ENCODE measurements at places on chromosomes 6 and 20. TPM values are rescaled to one million over a fixed set of nuclear protein-coding genes. Genes with fewer than 3 reads are reported as not detected.

DNA sequence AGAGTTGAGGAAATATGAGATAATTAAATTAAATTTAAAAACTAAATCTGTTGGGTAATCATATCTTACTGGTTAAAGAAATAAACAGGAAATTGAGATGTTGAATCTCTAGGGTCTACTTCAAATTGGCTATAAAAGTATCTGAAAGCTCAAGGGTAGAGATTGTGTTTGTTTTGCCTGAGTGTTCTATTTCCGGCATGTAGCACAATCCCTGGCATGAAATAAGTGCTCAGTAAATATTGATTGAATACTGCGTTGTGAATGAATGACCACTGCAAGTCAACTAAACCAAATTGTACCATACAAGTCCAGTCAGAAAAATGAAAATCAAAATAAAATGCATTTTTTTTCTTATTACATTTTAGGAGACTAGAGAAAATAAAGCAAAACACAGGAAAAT is 709.8 kb downstream of the EPM2A start:
- H3K4me1 ChIP-seq, result peaks cover 23% of the 10 kb centered on the region
- no peak overlapping the region for H3K27ac ChIP-seq
- no peak overlapping the region for H3K4me3 ChIP-seq
- H3K27me3 ChIP-seq, result no peaks in the 10 kb centered on the region
- no peaks in the 10 kb centered on the region for H3K36me3 ChIP-seq
- no peak for DNase-seq

- H3K36me3 ChIP-seq, result no peaks in the 10 kb centered on the region
- H3K4me3 ChIP-seq, result no peak overlapping the region
- H3K27me3 ChIP-seq, result no peaks in the 10 kb centered on the region
- no peak for DNase-seq
- peaks cover 8% of the 10 kb centered on the region for H3K4me1 ChIP-seq
Observed at GRCh38 chr6:148831064-148831463, 84.2 kb downstream of the UST start.

- peaks cover 9% of the 10 kb centered on the region for H3K27me3 ChIP-seq
- no peak overlapping the region for H3K4me3 ChIP-seq
- H3K4me1 ChIP-seq, result peaks cover 25% of the 10 kb centered on the region
- H3K36me3 ChIP-seq, result no peaks in the 10 kb centered on the region
Observed at GRCh38 chr6:136987526-136987925, 57.2 kb downstream of the IL20RA start.

GRCh38 chr6:141259091-141259490 is 873.6 kb upstream of the GJE1 start:
- no peak overlapping the region for H3K4me3 ChIP-seq
- no peaks in the 10 kb centered on the region for H3K4me1 ChIP-seq
- DNase-seq, result no peak
- no peaks in the 10 kb centered on the region for H3K27me3 ChIP-seq
- no peak overlapping the region for H3K27ac ChIP-seq

GRCh38 chr6:112037783-112038216 is 16.1 kb upstream of the CCN6 start:
- H3K36me3 ChIP-seq, result no peaks in the 10 kb centered on the region
- DNase-seq, result no peak
- peaks cover 2% of the 10 kb centered on the region for H3K27me3 ChIP-seq
- peaks cover 4% of the 10 kb centered on the region for H3K4me1 ChIP-seq

- peaks cover 13% of the 10 kb centered on the region for H3K4me1 ChIP-seq
- H3K27me3 ChIP-seq, result no peaks in the 10 kb centered on the region
- H3K4me3 ChIP-seq, result no peak overlapping the region
- H3K36me3 ChIP-seq, result no peaks in the 10 kb centered on the region
Observed at GRCh38 chr6:119156757-119157505, 78.5 kb upstream of the FAM184A start.

DNA sequence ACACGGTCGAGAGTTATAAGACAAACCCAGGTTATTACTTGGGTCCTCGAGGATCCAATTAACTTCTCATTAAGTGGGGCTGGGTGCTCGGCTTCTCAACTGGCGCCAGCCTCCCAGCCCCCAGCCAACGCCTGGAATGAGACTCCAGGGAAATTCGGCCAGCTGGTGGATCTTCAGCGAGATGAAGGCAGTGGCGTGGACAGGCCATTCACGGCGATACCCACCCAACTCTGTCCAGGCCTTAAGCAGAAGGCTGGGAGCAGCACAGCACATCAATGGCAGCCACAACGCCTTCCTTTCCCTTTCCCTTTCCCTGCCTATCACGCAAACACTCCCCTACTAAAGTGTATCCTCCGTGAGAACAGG is 868 bp downstream of the METTL24 start:
- H3K36me3 ChIP-seq, result peaks cover 10% of the 10 kb centered on the region
- H3K27me3 ChIP-seq, result no peaks in the 10 kb centered on the region

DNA sequence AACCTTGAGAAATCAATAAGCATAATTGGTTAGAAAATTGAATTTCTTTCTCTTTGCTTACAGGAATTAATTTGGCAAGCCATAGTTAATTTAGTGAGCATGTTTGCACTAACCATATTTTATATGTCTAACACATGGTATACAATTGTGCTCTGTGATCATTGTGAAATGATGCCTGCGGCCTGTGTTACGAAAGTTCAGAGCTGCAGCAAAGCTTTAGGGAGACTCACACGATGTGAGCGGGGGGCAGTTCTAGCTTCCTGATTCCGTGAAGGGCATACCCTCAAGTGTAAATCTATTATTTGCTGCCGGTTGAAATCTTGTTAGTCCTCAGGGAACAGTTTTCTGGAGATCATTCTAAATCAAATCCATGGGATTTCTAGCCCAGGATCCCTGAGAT is 25.5 kb upstream of the ADTRP start:
- H3K4me3 ChIP-seq, result no peak overlapping the region
- DNase-seq, result no peak
- H3K27ac ChIP-seq, result peak overlapping the region; percentile 30
- peaks cover 10% of the 10 kb centered on the region for H3K4me1 ChIP-seq
- H3K27me3 ChIP-seq, result no peaks in the 10 kb centered on the region

DNA sequence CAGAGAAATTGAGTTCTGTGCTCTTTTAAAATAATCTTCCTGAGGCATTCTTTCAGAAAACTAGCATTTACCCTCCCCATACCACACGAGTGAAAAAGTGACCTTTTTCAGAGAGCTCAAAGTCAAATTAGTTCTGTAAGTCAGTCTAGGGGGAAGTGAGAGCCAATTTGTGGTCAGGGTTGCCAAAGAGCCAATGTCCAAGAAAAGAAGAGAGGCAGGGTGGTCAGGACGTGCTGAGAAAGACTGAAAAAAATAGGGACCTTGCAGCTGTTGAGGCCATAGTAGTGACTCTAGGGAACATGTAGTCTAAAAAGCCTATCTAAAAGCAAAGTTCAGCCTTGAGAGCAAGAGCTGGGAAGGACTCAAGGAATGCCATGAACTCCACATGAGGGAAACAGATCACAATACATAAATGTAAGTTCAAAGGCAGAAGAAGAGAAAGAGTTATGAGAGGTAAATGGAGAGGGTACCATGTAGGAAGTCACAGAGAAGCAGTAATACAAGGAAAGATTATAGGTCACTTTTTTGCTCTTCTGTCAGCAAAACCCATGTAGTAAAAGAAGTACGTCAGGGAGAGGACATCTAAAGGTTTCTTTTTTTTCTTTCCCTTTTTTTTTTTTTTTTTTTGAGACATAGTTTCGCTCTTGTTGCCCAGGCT is 565.1 kb upstream of the FLRT3 start:
- no peak for DNase-seq
- H3K27me3 ChIP-seq, result no peaks in the 10 kb centered on the region
- no peak overlapping the region for H3K4me3 ChIP-seq

The RIPPLY2 gene
- not detected for total RNA-seq

DNA sequence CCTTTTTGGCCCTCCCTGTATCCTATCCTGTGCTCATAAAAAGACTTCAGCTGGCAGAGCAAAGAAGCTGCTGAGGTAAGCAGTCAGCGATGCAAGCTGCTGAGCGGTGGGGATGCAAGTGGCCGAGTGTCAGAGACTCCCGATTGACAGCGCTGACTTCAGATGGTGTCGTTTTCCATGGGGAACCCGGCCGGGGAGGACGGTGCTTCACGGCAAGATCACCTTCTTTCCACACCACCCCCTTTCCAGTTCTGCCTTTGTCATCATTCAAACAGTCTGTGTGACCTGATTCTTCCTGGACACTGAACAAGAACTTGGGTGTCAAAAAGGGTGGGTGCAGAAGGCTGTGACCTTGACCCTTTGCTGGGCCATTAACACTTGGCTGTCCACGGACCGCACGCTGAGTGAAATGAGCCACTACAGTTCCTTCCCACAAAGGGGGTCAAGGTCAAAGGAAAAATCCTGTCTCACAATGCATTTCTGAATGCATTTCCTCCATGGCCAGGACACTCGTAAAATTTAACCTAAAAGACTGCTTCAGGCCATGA is 52.9 kb upstream of the UNC93A start:
- peaks cover 3% of the 10 kb centered on the region for H3K27me3 ChIP-seq
- no peak overlapping the region for H3K4me3 ChIP-seq
- no peak for DNase-seq
- H3K4me1 ChIP-seq, result peaks cover 40% of the 10 kb centered on the region

DNA sequence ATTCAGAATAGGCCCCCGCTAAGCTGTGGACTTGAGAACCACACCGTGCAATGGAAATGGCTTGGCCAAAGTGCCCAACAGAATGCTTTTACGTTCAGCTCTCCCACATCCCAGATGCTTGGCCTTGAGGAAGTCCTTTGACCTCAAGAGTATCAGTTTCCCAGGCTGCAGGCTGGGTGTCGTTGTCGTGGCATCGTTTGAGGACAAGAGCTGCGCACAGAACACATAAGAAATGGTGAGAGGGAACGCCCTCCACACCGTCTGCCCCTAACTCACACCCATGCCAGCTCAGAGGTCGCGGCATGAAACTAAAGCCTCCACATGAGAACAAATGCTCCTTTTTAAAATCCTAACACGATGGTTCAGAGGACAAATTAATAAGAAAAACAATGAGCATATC is 37.0 kb downstream of the NFATC2 start:
- H3K27ac ChIP-seq, result no peak overlapping the region
- H3K4me1 ChIP-seq, result peaks cover 46% of the 10 kb centered on the region
- H3K36me3 ChIP-seq, result peaks cover 2% of the 10 kb centered on the region

GRCh38 chr20:4978050-4978918 is 23.0 kb downstream of the SLC23A2 start:
- H3K27ac ChIP-seq, result no peak overlapping the region
- peaks cover 22% of the 10 kb centered on the region for H3K4me1 ChIP-seq
- H3K4me3 ChIP-seq, result no peak overlapping the region
- no peak for DNase-seq

DNA sequence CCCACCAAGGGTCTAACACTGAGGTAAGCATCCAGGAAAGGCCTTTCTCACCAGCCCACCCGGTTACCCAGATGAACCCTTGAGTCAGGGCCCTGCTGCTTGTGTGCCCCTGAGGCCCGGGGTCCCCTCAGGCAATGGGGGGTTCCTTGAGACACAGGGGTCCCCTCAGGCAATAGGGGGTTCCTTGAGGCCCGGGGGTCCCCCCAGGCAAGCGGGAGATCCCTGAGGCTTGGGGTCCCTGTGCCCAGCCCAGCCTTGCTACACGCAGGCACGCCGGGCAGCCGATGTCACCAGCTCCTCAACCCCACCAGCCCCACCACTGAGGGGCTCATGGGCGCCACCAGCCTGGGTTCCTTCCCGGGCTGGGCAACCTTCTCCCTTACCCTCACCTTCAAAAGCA is 247.2 kb downstream of the TTLL2 start:
- peak; percentile 36 for DNase-seq
- H3K36me3 ChIP-seq, result peaks cover 7% of the 10 kb centered on the region
- no peak overlapping the region for H3K4me3 ChIP-seq
- peaks cover 56% of the 10 kb centered on the region for H3K4me1 ChIP-seq
- peak overlapping the region; percentile 98 for H3K27ac ChIP-seq

GRCh38 chr6:112298021-112298745 is 43.8 kb upstream of the LAMA4 start:
- H3K36me3 ChIP-seq, result no peaks in the 10 kb centered on the region
- H3K27ac ChIP-seq, result peak overlapping the region; percentile 15
- DNase-seq, result no peak
- no peaks in the 10 kb centered on the region for H3K27me3 ChIP-seq

DNA sequence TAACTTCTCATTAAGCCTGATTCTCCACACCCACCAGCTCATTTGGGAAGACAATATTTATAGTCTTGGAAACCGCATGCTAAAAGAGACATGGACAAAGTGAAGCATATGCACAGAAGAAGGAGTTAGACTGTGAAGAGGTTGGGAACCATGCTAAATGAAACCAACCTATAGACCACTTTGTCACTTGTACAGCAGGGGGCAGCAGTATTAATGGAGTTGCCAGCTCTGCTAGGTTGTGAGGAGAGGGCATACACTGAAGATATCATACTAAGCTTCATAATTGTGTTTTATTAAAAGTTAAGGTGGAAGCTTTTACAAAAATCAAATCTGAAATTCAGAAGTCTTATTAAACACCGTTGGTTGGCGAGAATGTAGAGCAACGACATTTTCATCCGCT is 38.3 kb upstream of the HMGCLL1 start:
- no peaks in the 10 kb centered on the region for H3K27me3 ChIP-seq
- H3K36me3 ChIP-seq, result peaks cover 7% of the 10 kb centered on the region
- peaks cover 2% of the 10 kb centered on the region for H3K4me1 ChIP-seq
- H3K27ac ChIP-seq, result no peak overlapping the region
- no peak overlapping the region for H3K4me3 ChIP-seq

DNA sequence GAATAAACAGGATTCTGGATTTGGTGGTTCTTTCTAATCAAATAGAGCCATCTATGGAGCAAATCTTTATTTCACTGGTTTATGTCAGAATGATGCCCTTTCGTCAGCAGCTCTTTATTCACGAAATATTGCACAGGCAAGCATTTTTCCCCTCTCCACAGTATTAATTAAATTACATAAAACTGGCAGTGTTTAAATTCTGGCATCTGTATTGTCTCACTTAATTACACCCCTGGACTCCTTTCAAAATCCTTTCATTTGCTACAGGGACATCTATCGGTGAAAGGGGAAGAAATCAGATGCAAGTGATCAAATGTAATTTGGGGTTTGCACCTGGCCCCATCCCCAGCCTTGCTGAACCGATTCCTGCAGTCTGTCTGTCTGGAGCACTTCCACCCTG is 801.9 kb downstream of the QKI start:
- H3K4me1 ChIP-seq, result peaks cover 3% of the 10 kb centered on the region
- no peak overlapping the region for H3K4me3 ChIP-seq
- no peak for DNase-seq
- H3K27me3 ChIP-seq, result peaks cover 9% of the 10 kb centered on the region

DNA sequence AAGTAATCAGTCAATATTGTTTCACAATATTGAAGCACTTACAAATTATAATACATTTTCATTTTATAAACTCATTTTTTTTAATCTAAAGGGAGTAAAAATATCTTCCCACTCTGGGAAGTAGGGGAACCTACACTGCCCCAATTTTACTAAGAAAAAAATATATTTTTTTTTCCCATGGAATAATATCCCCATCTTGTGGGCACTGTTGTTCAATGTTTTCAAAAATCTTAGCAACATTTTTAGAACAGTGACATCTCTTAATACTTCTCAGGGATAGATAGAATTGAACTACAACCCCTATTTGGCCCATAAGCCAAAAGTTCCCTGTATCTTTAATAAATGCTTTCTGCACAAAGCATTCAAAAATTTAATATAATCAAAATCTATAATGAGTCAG is 42.9 kb downstream of the ARHGAP18 start:
- no peak overlapping the region for H3K4me3 ChIP-seq
- peaks cover 32% of the 10 kb centered on the region for H3K4me1 ChIP-seq
- H3K36me3 ChIP-seq, result no peaks in the 10 kb centered on the region
- no peak for DNase-seq
- no peaks in the 10 kb centered on the region for H3K27me3 ChIP-seq
- H3K27ac ChIP-seq, result no peak overlapping the region

Data from mesothelial cell of epicardium (in vitro differentiated cells).